ENCODE measurements at places on chromosomes 5 and 9. TPM values are rescaled to one million over a fixed set of nuclear protein-coding genes. Genes with fewer than 3 reads are reported as not detected.

DNA sequence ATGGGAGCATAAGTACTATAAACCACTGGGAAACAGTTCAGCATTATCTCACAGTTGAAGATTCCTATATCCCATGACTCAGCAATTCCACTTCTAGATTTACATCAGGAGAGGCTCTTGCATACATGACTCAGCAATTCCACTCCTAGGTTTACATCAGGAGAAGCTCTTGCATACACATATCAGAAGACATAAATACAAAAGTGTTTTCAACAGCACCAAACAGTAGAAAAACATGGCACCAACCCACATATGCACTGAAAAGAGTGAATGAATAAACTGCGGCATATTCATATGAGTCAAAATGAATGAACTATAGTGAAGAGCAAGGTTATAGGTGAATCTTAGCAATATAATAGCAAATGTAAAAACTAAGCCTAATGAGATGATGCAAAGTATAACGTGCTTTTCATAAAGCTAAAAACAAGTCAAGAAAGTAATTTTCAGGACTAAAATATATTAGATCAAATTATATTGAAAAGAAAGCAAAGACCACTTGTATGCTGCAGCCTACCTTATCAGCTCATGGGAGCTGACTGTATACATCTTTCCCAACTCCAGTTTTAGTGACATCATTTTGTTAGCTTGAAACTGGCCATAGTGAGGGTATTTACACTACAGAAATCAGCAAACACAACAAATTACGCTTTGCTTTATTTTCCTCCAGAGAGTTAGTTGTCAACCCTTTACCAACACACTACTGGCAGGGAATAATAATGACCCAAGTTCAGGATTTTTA, 95.8 kb downstream of the ANKRD18B start:
- DNase-seq: no peak

DNA sequence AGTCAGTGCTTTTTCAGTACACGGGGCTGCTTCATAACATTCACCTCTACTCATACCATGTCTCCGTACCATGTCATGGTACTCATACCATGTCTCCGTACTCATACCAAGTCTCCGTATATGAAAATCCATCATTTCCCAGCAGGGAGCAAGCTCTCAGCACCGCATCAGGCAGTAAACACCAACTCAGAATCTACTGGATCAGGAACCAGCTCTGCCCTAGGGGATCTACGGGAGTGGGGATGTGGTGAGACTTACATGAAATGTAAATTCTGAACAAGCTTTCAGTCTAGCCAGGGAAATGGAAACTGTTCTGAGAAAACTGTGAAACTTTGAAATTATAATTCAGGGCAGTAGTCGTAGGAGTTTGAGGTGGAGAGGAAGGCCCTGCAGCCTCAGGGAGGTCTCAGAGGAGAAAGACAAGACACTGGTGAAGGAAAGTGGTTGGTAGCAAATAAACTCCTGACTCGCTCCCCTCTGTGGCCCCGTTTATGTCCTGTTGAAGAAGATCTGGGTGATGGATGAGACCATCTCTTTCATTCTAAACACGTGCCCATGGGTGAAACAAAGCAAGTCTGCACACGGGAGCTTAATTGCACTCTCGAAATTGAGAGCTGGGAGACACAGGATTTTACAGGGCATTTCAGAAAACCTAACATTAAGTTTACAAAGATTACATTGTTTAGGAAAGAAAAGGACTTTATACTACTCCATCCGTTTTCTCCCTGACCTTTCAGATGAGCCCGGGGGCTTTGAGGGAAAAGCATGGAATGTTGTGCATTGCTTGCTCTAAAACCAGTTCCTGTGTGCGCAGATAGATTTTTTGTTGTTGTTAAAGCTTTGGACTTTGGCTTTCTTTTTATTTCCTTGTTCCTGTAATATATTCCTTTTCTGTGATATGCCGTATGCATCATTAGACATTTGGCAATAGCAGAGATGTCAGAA, 26.8 kb downstream of the ACTBL2 start:
- DNase-seq: no peak

The TAF11L10 gene
- total RNA-seq: not detected

DNA sequence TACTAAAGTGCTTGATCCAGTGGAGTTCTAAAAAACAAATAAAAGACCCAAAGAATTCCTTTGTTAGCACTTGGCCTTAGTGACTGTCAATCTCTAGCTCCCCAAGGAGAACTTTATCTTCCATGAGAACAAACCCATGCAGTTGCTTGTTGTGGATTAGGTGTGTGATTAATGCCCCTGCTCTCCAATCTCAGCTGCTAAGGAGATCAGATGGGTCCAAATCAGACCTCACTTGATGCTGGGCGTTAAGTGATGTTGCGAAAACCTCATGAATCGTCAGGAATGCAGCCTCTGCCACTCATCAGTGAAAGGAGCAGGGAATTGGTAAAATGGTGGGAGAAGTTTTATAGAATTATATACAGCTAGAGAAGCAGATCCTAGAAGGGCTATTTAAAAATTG, 133.7 kb downstream of the DMAC1 start:
- DNase-seq: no peak

DNA sequence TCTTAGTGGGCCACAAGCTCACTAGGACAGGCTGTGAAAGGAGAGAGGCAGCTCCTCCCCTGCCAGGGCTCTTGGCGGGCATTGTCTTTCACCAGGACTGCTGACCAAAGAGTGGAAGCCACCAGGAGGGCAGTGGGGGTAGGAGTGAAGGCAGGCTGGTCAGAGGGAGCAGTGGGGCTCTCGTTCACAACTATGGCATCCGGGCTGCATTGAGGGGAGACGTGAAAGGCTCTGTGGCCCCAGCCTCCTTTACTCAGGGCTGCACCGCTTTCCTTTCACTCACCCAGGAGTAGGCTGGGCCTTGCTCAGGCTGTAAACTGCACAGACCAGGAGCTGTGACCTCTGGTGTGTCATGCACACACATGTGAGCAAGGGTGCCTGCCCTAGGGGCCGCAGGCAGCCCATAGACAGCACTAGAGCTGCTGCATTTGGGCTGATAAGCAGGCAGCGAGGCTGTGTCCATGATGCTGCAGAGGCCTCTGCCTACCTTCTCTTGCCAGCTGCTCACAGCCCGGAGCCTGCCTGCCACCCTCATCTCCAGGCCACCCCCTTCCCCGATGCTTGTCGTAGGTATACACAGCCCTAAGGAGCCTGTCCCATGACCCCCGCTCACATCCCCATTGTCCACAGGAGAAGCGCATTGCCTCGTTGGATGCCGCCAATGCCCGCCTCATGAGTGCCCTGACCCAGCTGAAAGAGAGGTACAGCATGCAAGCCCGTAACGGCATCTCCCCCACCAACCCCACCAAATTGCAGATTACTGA, 130.4 kb downstream of the DAB2IP start:
- DNase-seq: no peak

The CAMK4 gene
- total RNA-seq: 1.5 TPM
